ENCODE measurements at places on chromosomes 6 and 20.

DNA sequence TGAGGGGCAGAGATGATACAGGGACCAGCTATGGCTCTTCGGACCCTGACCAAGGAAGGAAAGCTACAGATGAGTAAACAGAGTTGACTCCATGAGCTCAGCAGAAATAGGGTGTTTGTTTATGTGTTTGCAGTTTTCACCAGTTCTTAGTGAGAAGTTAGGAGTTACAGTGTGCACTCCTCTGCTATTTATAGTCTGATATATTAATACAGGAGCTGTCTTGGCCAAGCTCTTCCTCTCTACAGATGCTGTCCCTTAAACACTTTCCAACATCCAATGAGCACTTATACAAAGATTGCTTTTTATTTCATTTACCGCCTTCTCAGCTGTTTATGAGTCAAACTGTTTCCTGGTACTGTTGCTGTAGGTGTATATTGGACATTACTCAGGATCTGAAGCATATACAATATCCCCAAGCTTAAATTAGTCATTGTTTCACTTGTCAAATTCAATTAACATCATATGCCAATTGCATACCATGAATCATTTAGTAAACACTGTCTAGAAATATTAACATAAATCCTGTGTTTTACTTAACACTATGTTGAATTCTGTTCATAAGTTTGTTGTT is 618.0 kb downstream of the PRKN start:
- no peak for DNase-seq

- peak; percentile 74 for DNase-seq
These were observed 39.0 kb downstream of the GMPR start for GRCh38 chr6:16277101-16277981.

GRCh38 chr6:3808759-3809514 is 40.2 kb upstream of the FAM50B start:
- no peak for DNase-seq

- DNase-seq, result no peak
These were observed 7.2 kb downstream of the SNX21 start for GRCh38 chr20:45840700-45841198.

DNA sequence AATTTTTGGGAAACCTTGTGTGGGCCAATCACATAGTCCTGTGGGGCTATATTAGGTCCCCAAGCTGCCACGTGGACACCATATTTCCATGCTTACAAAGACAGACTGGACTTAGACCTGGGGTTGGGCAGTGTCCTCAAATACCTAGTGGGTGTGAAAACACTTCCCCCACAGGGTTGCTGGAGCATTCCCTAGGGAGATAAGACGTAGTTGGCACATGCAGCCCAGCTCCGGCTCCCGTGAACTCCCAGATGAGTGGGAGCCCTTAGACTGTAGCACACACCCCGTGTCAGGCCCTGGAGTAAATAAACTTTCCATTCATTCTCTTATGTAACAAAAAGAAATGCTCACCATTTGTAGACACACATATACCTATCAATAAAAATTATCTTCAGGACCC is 14.2 kb downstream of the KCNG1 start:
- no peak for DNase-seq

GRCh38 chr20:22861990-22862389 is 173.1 kb upstream of the SSTR4 start:
- no peak for DNase-seq

- DNase-seq, result no peak
These were observed 66.3 kb downstream of the NOL4L start for GRCh38 chr20:32518593-32519380.

- DNase-seq, result no peak
These were observed 259.1 kb upstream of the FERMT1 start for GRCh38 chr20:6381887-6382286.

- peak; percentile 2 for DNase-seq
These were observed 43.3 kb downstream of the SLC2A10 start for GRCh38 chr20:46752728-46753127.

- DNase-seq, result no peak
These were observed 112.1 kb downstream of the TOX2 start for GRCh38 chr20:44026647-44027342.

Measured in GDM1 (cell line).